Activated CD4-positive, alpha-beta T cell treated with anti-CD3 and anti-CD28 coated beads, Interleukin-2, Interleukin-4, amounts not matched to agents 100 ng/mL and 50 ng/mL, durations not matched to agents 16 hours and 8 hours (primary cell): ENCODE measurements at places on chromosomes 2 and 18.

- DNase-seq, result no peak
Observed at GRCh38 chr2:207516206-207516605, 13.6 kb upstream of the CREB1 start.

DNA sequence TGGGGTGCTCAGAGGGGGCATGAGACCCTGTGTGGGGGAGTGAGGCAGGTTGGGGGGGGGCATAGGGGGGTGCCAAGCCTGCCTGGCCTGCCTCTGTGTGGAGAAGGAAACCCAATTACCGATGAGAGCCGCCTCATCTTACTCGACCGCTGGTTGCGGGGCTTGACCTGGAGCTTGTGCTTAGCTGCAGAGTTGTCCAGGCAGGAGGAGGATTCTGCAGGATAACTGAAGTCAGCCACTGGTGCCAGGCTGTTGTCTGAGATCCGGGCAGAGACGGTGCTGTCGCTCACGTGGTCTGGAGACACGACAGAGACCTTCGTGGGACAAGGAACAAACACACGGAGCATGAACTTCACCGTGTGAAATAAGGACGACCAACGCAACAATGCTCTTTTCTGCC, 95.9 kb upstream of the MGAT4A start:
- DNase-seq, result no peak

GRCh38 chr2:53631313-53632125, 136.1 kb upstream of the CHAC2 start:
- DNase-seq, result peak; percentile 13

DNA sequence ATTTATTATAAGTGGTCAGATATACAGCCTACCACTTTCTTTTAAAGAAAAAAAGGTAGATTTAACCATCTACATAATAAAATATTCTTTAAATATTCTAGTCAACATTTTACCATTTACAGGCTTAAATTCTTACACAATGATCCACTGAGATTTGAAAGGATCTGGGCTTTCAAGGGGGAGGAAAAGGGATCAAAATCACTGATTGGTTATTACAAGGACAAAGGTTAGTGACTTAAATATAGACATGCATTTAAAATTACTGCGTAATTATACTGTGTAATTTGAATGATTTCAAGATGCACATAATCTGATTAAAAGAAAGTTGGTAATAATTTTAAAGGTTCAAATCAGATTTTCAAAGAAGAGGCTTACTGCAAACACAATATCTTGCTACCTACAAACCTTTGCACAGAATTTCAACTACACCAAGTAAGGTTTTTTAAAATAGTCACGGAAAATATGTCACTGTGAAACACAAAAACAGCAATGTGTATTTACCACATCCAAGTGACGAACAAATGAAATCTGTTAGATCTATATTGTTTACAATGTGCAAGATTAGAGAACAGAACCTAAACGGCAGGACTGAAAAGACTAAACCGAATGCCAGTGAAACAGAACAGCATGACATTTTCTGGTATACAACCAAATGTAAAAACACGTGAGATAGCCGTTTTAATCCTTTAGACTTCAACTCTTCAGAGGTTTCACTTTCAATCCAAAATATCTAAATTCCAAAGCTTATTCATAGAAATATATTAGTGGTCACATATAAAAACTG, 40.8 kb downstream of the RTN4 start:
- DNase-seq, result no peak

DNA sequence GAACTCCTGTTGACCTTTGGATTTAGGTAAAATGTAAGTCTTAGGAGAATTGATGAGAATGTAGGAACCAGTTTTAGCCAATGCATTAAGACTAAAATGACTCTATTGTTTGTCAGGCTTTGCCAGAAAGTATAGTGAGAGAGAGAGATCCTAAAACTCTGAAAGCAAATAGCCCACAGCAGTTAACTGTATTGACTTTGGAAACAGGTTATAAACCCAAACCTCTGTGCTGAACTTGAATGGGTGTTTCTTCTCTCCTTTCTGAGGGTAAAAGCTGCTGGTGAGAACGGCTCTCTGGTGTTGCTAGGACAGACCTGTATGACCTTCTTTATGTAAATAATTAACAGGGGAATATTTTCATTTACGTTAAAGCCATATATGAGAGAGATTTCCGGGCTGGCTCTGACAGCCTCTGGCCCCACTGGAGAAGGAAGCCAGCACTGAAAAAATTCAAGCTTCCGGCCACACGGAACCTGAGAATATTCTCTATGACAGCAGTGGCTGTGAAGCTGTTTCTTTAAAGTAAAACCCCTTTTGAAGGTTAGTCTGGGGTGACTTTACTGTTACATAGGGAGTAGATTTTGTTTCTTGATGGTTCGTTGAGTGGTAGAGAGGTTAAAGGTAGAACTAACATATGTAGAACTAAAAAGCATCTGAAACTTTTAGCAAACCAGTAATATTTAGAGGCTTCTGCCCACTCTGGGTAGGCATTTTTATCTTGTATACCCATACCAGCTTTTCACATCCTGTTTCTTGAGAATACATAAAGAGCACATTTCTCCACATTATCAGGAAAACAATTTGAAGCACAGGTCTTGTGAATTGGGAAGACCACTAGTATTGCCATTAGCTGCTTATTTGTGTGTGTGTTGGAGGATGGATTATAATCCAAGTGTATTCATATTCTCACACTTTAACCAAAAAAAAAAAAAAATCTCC, 123.8 kb downstream of the SPTBN1 start:
- peak; percentile 67 for DNase-seq

DNA sequence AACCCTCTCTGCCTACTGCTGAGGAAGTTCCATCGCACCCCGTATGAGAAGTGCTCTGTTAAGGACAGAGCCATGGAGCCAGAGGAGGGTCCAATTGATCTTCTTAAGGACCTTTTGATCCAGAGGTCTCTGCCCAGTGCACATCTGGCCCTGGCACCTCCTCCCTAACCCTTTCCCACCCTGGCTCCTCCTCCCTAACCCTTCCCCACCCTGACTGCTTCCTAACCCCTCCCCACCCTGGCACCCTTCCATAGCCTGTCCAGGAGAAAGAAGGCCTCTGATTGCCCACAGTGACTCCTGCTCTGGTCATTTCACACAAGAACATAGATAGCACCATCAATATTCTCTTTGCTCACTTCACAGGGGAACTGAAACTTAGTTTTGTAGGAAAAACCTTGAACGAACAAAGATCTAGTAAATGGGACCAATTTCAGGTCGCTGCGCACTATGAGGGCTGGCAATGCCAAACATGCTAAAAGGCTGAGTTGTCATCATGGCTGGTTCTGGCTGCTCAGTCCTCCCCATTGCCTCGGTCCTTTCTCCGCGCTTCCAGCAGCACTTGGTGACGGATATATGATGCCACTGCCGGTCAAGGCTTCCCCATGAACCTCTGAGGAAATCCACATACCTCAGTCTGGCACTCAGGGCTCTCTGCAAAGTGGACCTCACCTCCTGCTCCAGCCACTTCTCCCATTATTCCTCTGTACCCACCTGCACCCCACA, 49.2 kb downstream of the PKDCC start:
- DNase-seq, result no peak

- DNase-seq, result no peak
Observed at GRCh38 chr2:196742685-196743084, 56.8 kb downstream of the GTF3C3 start.

GRCh38 chr2:61090386-61090921, 24.8 kb downstream of the SANBR start:
- DNase-seq, result no peak

- peak; percentile 6 for DNase-seq
Observed at GRCh38 chr2:100752628-100753333, 67.2 kb upstream of the NPAS2 start.
